Sigmoid colon (tissue), 7 donors: ENCODE measurements at places on chromosomes 5 and 9. TPM values are rescaled to one million over a fixed set of nuclear protein-coding genes. Genes with fewer than 3 reads are reported as not detected.

DNA sequence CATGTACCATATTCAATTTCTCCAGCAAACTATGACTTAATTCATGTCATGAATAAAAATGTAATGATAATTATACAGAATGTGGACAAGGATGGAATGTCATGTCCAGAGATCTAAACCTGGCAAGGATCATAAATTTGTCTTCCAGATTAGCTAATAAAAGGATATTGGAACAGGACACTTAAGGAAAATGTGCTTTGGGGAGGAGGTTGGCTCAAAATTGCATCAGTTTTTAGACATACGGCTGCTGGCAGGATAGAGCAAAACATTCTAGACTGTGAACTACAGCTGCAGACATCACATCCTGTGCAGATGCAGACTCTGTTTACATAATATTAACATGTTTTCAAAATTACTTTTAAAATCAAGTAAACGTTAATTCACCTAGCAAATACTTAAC, 248.4 kb downstream of the TLR4 start:
- no peaks in the 10 kb centered on the region for H3K27me3 ChIP-seq
- no peak for DNase-seq
- H3K36me3 ChIP-seq, result no peaks in the 10 kb centered on the region
- H3K4me1 ChIP-seq, result no peaks in the 10 kb centered on the region
- H3K4me3 ChIP-seq, result no peak overlapping the region

- H3K4me3 ChIP-seq, result no peak overlapping the region
- DNase-seq, result no peak
- no peaks in the 10 kb centered on the region for H3K27me3 ChIP-seq
- no peak overlapping the region for H3K27ac ChIP-seq
- H3K36me3 ChIP-seq, result no peaks in the 10 kb centered on the region
These were observed 34.9 kb downstream of the NSA2 start for GRCh38 chr5:74801941-74802340.

Gene ARSI
- total RNA-seq, result 3.3 TPM

Gene ARID3C
- total RNA-seq, result not detected

GRCh38 chr5:115096034-115096769, 73.5 kb downstream of the TRIM36 start:
- no peaks in the 10 kb centered on the region for H3K4me1 ChIP-seq
- no peaks in the 10 kb centered on the region for H3K36me3 ChIP-seq
- DNase-seq, result no peak
- H3K4me3 ChIP-seq, result no peak overlapping the region
- H3K27ac ChIP-seq, result no peak overlapping the region
- H3K27me3 ChIP-seq, result no peaks in the 10 kb centered on the region

DNA sequence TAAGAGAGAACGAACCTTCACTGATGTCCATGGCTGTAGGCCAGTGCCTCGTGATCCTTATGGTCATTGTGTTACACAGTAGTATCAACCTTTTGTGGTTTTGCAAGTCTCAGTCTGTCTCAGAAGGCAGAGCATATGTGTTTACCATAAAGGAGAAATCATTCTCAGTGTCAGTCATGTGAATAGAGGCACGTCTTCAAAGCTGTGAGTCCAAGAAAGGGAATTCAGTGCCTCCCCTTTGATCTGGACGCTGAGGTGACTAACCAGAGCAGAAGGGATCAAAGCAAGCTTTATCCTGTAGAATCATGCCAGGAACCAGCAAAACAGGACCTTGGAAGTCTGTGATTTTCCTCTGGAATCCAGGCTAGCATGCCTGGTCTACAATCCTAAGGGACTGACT, 433.9 kb downstream of the DNAH5 start:
- H3K36me3 ChIP-seq, result no peaks in the 10 kb centered on the region
- H3K4me1 ChIP-seq, result no peaks in the 10 kb centered on the region
- no peak overlapping the region for H3K4me3 ChIP-seq
- no peak for DNase-seq

- no peaks in the 10 kb centered on the region for H3K4me1 ChIP-seq
- H3K36me3 ChIP-seq, result no peaks in the 10 kb centered on the region
- no peak for DNase-seq
- no peak overlapping the region for H3K4me3 ChIP-seq
These were observed 1525.5 kb upstream of the NUDT12 start for GRCh38 chr5:105088102-105088501.

- no peak for DNase-seq
- no peaks in the 10 kb centered on the region for H3K36me3 ChIP-seq
- H3K27ac ChIP-seq, result no peak overlapping the region
- H3K27me3 ChIP-seq, result no peaks in the 10 kb centered on the region
These were observed 324.1 kb downstream of the PLK2 start for GRCh38 chr5:58135571-58136335.

Gene SLC6A19
- total RNA-seq, result not detected

- H3K4me3 ChIP-seq, result no peak overlapping the region
- H3K27me3 ChIP-seq, result no peaks in the 10 kb centered on the region
- no peak for DNase-seq
- no peaks in the 10 kb centered on the region for H3K4me1 ChIP-seq
- peaks cover 39% of the 10 kb centered on the region for H3K36me3 ChIP-seq
These were observed 69.4 kb downstream of the NUP214 start for GRCh38 chr9:131194762-131195161.

GRCh38 chr5:140549237-140550144, 2.0 kb downstream of the EIF4EBP3 start:
- H3K4me3 ChIP-seq, result no peak overlapping the region
- H3K4me1 ChIP-seq, result peaks cover 52% of the 10 kb centered on the region
- DNase-seq, result peak; percentile 94
- no peaks in the 10 kb centered on the region for H3K27me3 ChIP-seq

DNA sequence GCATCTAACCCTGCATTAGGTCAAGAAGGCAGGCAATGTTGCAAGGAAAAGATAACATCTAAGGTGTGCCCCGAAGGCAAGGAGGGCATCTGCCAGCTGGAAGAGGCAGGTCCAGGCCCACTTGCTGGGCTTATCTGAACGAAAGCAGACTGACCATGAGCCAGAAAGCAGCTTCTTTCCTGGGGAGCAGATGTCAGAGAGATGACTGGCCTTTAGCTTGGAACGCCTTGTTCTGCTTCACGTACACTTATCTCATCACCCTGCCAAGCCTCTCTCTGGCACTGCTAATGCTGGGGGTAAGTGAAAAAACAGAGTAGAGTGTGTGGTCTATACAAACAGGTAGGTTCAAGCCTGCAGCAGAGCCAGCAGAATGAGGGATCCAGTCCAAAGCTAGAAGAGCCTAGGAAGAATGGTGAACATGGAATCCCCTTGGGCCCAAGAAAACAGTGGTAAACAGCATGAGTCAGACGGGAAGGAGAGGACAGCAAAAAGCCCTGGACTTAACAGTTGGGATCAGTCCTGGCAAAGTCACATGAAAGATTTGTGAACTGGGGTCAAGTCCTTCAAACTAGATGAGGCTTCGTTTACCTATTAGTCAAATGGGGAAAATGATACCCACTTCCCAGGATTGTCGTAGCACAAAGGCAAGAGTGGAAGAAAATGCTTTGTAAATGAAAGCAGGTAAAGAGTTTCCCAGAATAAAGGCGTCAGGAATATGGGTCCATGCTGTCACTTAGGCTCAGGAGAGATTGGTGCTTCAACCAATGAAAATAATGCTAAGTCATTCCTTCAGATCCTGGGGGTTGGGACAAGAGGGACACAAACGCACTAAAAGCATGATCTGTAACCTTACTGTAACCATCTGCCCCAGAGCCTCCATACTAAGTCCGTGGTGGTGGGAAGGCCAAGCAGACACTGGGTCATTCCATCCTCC, 200.9 kb downstream of the SLIT3 start:
- H3K27me3 ChIP-seq, result no peaks in the 10 kb centered on the region
- H3K27ac ChIP-seq, result peak overlapping the region; percentile 36
- H3K36me3 ChIP-seq, result no peaks in the 10 kb centered on the region
- DNase-seq, result no peak
- H3K4me3 ChIP-seq, result no peak overlapping the region
- peaks cover 19% of the 10 kb centered on the region for H3K4me1 ChIP-seq

Gene FCN2
- not detected for total RNA-seq

GRCh38 chr9:99023831-99024230, 80.1 kb downstream of the COL15A1 start:
- H3K36me3 ChIP-seq, result peaks cover 79% of the 10 kb centered on the region
- peak overlapping the region; percentile 49 for H3K27ac ChIP-seq
- no peak overlapping the region for H3K4me3 ChIP-seq
- no peak for DNase-seq
- no peaks in the 10 kb centered on the region for H3K27me3 ChIP-seq

Gene CCL21
- total RNA-seq, result 61.6 TPM

GRCh38 chr9:31608881-31609280, 775.6 kb upstream of the ACO1 start:
- no peak overlapping the region for H3K4me3 ChIP-seq
- H3K27ac ChIP-seq, result no peak overlapping the region
- H3K27me3 ChIP-seq, result no peaks in the 10 kb centered on the region
- no peak for DNase-seq
- H3K4me1 ChIP-seq, result no peaks in the 10 kb centered on the region

- H3K27ac ChIP-seq, result no peak overlapping the region
- no peaks in the 10 kb centered on the region for H3K4me1 ChIP-seq
- no peaks in the 10 kb centered on the region for H3K36me3 ChIP-seq
- no peak for DNase-seq
- no peak overlapping the region for H3K4me3 ChIP-seq
- H3K27me3 ChIP-seq, result no peaks in the 10 kb centered on the region
These were observed 173.6 kb upstream of the MAP3K1 start for GRCh38 chr5:56641635-56642260.

DNA sequence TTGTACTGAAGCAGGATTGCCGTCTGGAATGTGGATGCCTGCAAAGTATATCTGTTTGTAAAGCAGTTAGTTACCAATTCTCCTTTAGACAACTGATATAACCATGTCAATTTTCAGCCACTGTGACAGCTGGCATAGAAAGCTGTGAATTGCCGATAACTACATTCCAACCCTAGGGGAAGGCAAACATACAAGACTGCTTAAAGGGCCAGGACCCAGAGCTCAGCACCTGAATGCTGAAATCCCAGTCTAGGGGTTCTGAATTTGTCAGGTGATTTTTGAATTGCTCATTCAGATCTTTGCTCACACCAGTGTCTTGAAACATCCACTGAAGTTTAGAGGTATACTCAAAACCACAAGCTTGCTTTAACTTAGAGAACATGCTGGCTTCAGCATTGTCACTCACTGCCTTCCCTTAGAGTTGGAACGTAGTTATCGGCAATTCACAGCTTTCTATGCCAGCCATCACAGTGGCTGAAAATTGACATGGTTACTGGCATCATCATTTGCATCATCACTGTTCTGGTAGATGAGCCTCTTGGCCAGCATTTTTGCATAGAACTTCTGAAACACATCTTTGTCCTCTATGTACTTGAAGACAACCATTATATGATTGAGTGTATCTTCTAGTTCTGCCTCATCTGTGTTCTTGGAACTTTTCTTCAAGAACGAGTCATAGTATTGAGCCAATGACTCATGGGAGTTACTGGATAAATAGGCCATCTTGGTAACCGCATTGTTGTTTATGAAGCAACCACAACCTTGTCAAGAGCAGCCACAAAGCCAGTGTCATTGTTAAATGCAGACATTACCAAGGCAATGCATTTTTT, 82.1 kb downstream of the CCDC192 start:
- no peak for DNase-seq
- H3K27ac ChIP-seq, result no peak overlapping the region
- no peaks in the 10 kb centered on the region for H3K36me3 ChIP-seq
- no peak overlapping the region for H3K4me3 ChIP-seq

GRCh38 chr5:110752953-110753352, 14.1 kb downstream of the SLC25A46 start:
- H3K4me1 ChIP-seq, result no peaks in the 10 kb centered on the region
- H3K4me3 ChIP-seq, result no peak overlapping the region
- no peak for DNase-seq
- no peak overlapping the region for H3K27ac ChIP-seq
- H3K27me3 ChIP-seq, result no peaks in the 10 kb centered on the region
- no peaks in the 10 kb centered on the region for H3K36me3 ChIP-seq

GRCh38 chr5:73705364-73705763, 79.4 kb downstream of the ARHGEF28 start:
- no peak overlapping the region for H3K27ac ChIP-seq
- no peaks in the 10 kb centered on the region for H3K36me3 ChIP-seq
- no peaks in the 10 kb centered on the region for H3K27me3 ChIP-seq
- no peaks in the 10 kb centered on the region for H3K4me1 ChIP-seq
